A673 (cell line): ENCODE measurements at places on chromosomes 2 and 18. TPM values are rescaled to one million over a fixed set of nuclear protein-coding genes. Genes with fewer than 3 reads are reported as not detected.
A peak's percentile ranks its signal among the peaks of the same experiment; 100 is the strongest.

DNA sequence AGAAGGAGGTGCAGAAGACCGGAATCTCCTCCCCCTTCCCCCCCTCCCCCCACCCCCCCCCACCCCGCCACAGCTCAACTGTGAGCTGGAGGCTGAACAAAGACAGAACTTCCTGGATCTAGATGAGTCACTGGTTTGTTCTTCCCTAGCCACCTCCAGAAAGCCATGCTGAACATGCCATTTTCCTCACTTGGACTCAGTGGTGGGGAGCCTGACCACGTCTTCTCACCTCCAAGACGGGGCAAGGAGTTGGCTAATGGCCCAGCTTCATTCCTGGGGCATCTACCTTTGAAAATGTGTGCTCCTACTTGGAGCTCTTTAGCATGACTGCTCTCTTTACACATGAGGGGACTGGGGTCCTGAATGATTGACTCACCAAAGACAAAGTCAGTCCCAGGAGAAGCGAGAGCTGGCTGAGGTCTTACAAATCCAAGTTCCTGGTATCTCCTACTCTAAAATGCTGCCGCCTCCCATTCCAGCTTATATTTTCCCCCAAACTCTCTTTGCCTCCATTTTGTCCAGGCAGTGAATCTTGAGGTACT, 22.6 kb upstream of the FZD5 start:
- peak; percentile 59 for DNase-seq

- peak; percentile 1 for DNase-seq
Measured at GRCh38 chr2:22822835-22823234, 562.1 kb upstream of the KLHL29 start.

GRCh38 chr2:8089596-8089995, 592.3 kb upstream of the ID2 start:
- DNase-seq, result no peak

DNA sequence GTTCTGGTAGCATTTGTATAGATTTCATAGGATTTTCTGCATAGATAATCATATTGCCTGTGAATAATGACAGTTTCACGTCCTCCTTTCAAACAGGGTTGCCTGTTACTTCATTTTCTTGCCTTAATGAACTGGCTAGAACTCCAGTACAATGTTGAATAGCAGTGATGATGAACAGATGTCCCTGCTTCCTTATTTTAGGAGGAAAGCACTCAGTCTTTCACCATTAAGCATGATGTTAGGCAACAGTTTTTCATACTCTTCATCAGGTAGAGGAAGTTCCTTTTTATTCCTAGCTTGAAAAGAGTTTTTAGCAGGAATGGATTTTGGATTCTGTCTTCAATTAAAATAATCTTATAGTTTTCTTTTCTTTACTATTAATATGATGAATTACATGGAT, 39.7 kb downstream of the C2orf76 start:
- DNase-seq, result no peak

GRCh38 chr2:151841047-151841424, 12.8 kb upstream of the ARL5A start:
- DNase-seq, result no peak

- DNase-seq, result no peak
Measured at GRCh38 chr2:235168174-235168979, 216.6 kb downstream of the SH3BP4 start.

GRCh38 chr2:179139506-179139905, 89.6 kb upstream of the CCDC141 start:
- DNase-seq, result no peak

DNA sequence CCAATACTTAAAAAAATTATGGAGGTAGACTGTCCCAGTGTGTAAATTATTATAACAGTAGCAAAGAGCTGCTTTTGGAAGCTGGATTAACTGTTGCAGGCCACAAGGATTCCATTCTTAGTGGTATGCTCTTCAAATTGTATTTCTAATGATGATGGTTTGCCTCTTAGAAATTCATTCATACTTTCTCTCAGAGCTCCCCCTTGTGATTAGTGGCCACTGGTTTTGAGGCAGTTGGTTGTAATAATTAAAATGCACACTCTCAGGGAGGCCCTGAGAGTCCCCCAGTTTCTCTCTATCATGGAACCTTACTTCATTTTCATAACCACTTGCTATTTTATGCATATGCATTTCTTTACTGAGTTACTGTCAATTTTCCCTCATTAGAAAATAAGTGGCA, 122.5 kb downstream of the PLA2R1 start:
- peak; percentile 44 for DNase-seq

- no peak for DNase-seq
Measured at GRCh38 chr2:175808858-175809257, 193.2 kb downstream of the LNPK start.

GRCh38 chr2:19746611-19747309, 155.0 kb downstream of the TTC32 start:
- peak; percentile 35 for DNase-seq

GRCh38 chr2:168889635-168890005, 610 bp downstream of the SPC25 start:
- DNase-seq, result no peak

DNA sequence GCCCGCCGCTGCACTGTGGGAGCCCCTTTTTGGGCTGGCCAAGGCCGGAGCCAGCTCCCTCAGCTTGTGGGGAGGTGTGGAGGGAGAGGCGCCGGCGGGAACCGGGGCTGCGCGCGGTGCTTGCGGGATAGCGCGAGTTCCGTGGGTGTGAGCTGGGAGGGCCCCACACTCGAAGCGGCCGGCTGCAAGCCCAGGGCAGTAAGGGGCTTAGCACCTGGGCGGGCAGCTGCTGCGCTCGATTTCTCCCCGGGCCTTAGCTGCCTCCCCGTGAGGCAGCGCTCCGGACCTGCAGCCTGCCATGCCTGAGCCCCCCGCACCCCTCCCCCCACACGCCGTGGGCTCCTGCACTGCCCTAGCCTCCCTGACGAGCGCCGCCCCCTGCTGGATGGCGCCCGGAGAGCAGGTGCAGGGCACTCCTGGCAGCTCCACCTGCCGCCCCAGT, 124.4 kb downstream of the CCDC178 start:
- DNase-seq, result no peak

GRCh38 chr2:41791523-41791922, 256.3 kb upstream of the PKDCC start:
- DNase-seq, result peak; percentile 43

- DNase-seq, result peak; percentile 88
Measured at GRCh38 chr2:207046724-207047123, 107.4 kb downstream of the CPO start.

GRCh38 chr18:12036201-12036751, 55.0 kb downstream of the IMPA2 start:
- DNase-seq, result no peak

GRCh38 chr2:158967114-158967730, 1.2 kb upstream of the TANC1 start:
- peak; percentile 14 for DNase-seq

- no peak for DNase-seq
Measured at GRCh38 chr2:230254152-230254881, 28.8 kb downstream of the SP140 start.

- DNase-seq, result no peak
Measured at GRCh38 chr2:191032588-191033429, 18.8 kb upstream of the STAT1 start.

- DNase-seq, result peak; percentile 73
Measured at GRCh38 chr2:45993476-45993991, 303.7 kb upstream of the EPAS1 start.

- no peak for DNase-seq
Measured at GRCh38 chr2:18927525-18928232, 338.3 kb upstream of the NT5C1B start.

- DNase-seq, result no peak
Measured at GRCh38 chr18:6365385-6365784, 49.3 kb downstream of the L3MBTL4 start.

DNA sequence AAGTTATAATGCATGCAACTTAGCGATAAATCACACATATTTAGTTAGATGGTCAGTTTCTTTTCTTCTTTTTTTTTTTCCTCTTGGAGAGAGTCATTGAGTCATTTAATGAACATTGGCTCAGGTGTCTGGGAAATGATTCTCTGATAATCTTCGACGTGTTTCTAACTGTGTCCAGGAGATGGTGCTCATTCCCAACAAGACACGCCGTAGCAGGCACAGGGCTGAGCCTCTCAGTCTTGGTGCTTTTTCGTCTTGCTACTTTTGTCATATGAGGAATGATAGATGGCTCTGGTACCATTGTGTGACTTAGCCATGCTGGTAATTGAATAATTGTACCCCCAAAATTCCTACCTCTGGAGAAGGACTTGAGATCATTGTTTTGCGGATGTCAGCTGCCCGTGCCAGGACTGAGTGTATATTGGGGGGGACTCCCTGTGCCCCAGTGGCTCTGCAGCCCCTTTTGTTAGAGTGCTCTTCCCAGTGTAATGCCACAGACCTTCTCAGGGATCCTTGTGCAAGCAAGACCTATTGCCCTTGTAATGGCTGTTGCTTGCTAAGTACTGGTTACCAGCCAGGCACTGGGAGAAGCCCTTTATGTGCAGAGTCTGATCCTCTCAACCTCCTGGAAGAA, 107.6 kb upstream of the CYRIA start:
- peak; percentile 77 for DNase-seq

GRCh38 chr2:42072349-42073118, 24.7 kb downstream of the PKDCC start:
- DNase-seq, result no peak

DNA sequence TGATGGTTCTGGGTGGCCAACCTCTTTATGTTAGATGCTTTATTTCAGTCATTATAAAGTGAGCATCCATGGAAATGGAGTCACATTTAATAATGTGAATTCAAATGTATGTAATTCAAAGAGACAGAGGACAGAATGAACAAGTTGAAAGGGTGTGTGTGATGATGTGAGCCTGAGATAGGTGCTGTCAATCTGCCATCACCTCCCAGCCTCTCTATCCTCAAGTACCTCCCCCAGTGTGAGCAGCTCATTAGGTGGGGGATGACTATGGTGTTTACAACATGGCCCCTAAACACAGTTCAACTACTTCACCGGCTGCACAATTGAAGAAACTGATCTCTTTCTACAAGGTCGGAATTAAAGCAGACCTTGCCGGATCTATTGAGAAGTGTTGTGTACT, 74.7 kb upstream of the IGFBP5 start:
- DNase-seq, result no peak

DNA sequence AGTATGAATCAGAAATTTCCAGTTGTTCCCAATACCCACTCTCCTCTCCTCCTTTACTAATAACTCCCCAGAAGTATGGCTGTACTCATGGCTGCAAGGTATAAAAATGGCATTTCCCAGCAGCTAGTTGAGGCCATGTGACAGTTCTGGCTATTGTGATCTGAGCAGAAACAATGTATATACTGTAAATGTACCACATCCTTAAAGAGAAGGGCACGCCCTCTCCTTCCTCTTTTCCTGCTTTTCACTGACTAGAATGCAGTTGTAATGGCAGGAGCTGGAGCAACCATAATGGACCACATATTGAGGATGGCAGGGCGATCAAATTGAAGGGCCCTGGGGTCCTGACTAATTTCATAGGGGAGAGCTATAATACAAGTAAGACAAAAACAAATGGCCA, 211.2 kb downstream of the TNS1 start:
- no peak for DNase-seq

GRCh38 chr18:69585696-69586095, 185.0 kb downstream of the DOK6 start:
- no peak for DNase-seq

DNA sequence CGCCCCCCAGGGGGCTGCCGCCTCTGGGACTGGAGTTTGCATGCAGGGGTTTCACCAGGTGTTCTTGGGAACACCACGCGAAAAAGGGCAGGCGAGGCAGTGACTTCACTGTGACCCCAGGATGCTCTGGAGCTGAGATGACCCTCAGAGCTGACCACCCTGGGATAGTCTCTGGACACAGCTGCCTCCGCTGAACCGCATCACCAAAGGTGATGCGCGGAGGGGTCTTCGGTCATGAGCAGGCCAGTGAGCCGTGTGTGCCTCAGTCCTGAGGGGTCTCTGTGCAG, 17.5 kb downstream of the GPR35 start:
- DNase-seq, result no peak

DNA sequence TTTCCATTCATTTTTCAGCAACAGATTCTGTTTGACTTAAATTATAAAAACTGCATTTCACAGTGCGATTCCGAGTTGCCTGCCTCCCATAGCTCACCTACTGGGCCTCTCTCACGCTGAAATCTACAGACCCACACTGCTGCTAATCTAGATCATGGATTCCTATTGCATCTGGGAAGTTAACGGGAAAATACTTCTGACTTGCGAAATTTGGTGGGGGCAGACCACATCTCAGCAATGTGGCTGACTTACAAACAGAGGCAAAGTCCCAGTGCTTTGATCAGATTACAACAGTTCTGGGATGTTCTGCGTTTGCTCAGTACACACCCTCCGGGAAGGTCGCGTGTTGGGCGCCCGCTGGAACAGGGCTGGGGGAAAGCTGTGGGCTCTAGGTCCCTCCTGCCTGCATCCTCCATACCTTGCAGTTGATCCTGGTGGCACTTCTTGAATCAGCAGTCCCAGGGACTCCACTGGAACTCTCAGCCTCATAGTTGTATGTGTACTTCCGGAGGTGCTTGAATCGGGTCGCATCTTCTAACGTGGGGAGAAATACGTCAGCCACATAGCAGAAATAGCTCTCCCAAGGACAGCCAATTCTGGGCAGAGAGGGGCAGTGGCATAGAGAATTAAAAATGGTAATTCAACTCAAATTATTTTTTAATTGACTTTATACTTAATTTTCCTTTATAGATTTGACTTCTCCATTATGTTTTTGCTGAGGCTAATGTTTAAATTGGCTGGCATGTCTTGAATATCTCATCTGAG, 1.7 kb downstream of the APOB start:
- DNase-seq, result no peak

GRCh38 chr2:3753561-3753960, 50.2 kb downstream of the DCDC2C start:
- no peak for DNase-seq

- DNase-seq, result peak; percentile 49
Measured at GRCh38 chr2:84741182-84741822, 139.6 kb downstream of the TRABD2A start.

DNA sequence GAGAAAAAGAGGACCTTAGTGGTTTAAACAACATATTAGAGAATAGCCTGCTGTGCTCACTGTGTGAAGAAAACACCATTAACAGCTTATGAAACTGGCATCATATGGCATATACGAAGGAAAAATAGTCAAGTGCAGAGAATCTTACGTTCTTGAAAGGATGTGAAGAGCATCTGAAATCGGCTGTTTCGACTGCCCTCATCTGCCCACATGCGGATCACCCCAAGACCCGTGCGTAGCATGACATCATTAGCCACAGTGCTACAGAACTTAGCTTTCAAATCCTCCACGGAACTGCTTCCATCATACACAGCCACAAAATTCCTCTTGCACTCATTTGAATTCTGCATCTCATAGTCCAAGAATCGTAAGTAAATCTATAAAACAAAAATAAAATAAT, 84.3 kb downstream of the NETO1 start:
- DNase-seq, result no peak

Gene GALNT5
- not detected in 2 replicates for total RNA-seq

Gene ERBB4
- 37.5 and 40.6 TPM in 2 replicates for total RNA-seq

Gene PDCD1
- total RNA-seq, result 0.34 and 0.35 TPM in 2 replicates

Gene ALKAL2
- not detected in 2 replicates for total RNA-seq

Gene SH3RF3
- total RNA-seq, result 0.11 and 0.15 TPM in 2 replicates

Gene REEP1
- total RNA-seq, result 3.6 and 4.8 TPM in 2 replicates

Gene CDH2
- total RNA-seq, result 15.0 and 30.2 TPM in 2 replicates

Gene CFC1
- not detected in 2 replicates for total RNA-seq

Gene EMILIN2
- total RNA-seq, result 22.9 and 23.4 TPM in 2 replicates

Gene THSD7B
- not detected in 2 replicates for total RNA-seq

Gene RESP18
- not detected in 2 replicates for total RNA-seq

Gene KIAA2012
- 0.13 TPM in 1 of 2 replicates, not detected in the other for total RNA-seq

Gene HAAO
- total RNA-seq, result 2.4 and 3.6 TPM in 2 replicates

Gene C2orf76
- total RNA-seq, result 11.1 and 13.4 TPM in 2 replicates

Gene CFAP65
- total RNA-seq, result 0.13 and 0.83 TPM in 2 replicates

Gene CAVIN2
- total RNA-seq, result 0.09 and 0.28 TPM in 2 replicates

Gene RAMP1
- total RNA-seq, result 22.0 and 24.8 TPM in 2 replicates

Gene UGT1A4
- 0.11 TPM in 1 of 2 replicates, not detected in the other for total RNA-seq

Gene EPAS1
- 0.41 and 1.2 TPM in 2 replicates for total RNA-seq

Gene SS18
- total RNA-seq, result 78.5 and 84.6 TPM in 2 replicates

Gene SH2D6
- total RNA-seq, result 0.52 and 1.1 TPM in 2 replicates
